Neural crest cell (in vitro differentiated cells): ENCODE measurements at places on chromosomes 1 and 21.

DNA sequence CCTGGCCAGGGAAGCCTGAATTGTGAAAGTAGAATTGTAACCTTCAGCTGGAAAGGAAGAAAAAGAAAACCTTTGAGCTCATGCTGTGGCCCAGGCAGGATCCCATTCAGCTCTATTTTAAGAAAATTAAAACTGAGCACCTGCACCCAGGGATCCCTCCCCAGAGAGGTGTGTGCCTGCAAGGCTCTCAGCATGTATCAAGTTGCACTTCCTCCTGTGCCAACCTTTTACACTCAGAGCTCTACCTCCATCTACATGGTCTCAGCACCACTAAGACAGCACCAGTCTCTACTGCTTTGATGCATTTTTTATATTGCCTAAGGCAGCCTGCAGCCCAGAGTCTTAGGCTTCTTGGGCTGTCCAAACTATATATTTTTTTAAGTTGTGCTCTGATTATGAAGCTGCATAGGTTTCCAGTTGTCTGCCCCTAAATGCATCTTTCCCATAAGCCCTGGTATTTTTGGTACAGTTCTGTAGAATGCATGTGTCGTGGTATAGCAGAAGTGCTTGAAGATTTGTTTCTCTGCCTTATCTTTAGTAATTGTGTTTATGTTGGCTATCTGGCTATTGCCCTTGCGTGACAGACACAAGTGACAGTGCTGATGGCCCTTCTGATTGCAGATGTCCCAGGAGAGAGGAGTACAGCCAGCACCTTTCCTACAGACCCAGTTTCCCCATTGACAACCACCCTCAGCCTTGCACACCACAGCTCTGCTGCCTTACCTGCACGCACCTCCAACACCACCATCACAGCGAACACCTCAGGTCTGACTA is 63.1 kb downstream of the PTPRC start:
- DNase-seq, result no peak

GRCh38 chr1:151166505-151166956 is 587 bp downstream of the SCNM1 start:
- no peak for DNase-seq

GRCh38 chr1:221530791-221531190 is 211.1 kb downstream of the DUSP10 start:
- DNase-seq, result no peak

GRCh38 chr1:206451134-206451686 is 19.1 kb upstream of the IKBKE start:
- DNase-seq, result no peak

DNA sequence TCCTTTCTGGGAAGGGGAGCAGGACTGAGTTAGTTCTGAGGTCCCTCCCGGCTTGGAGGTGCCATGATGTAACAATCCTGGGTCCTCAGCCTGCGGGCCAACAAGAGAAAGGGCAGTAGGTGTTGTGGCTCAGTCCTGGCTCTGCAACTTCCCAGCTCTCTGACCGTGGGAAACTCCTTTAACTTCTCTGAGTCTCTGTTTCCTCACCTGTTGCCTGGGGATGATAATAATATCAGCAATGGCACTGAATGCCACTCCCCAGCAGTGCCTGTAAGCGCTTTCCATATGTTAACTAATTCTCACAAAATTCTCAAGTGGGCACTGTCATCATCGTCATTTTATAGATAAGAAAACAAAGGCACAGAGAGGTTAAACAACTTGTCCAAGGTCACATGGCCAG is 2.3 kb downstream of the PADI3 start:
- DNase-seq, result no peak

GRCh38 chr1:112714313-112715263 is 544 bp downstream of the PPM1J start:
- no peak for DNase-seq

GRCh38 chr1:184822267-184822666 is 67.6 kb upstream of the EDEM3 start:
- DNase-seq, result no peak

- peak; percentile 85 for DNase-seq
These were observed at the start of gene CFAP74 for GRCh38 chr1:2003541-2004131. TSS of gene CFAP74 (minus strand) at chr1:2003786. CDS start at chr1:1990956, 12,830 bp downstream.

DNA sequence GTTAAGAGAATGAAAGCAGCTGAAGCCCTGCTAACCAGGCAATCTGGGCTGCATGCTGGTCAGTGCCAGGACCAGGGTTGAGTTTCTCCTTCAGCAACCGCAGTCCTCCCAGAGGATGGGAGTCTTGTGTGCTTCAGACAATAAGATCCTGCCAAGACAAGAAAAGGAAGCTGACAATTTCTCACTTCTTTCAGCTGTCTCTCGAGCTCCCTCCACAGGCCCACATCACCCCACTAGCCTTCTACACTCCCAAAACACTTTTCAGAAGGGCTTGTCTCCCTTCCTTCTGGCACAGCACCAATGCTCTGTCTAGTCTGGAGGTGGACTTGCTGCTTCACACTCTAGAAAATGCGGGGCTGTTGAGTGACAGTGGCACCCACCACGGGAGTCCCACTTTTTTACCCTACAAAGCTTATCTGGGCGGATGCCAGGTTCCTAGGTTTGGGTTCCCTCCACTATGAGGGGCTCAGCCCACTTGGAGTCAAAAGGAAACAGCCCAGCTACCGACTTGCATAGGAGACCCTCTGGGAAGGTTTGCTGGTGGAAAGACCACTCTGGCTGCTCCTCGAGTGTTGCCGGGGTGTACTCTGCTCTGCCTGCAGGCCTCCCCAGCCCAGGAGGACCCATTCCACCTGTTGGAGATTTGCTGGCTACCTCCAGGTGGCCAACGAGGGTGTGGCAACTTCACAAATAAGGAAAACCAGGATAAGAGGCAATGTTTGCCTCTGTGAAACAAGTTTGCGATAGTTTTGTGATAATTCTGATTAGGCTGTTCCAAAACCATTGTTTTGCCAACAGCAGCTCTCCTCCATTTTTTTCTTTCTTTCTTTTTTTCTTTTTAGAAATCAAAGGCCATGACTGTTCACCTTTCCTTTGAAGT is 68.9 kb downstream of the TENT5C start:
- DNase-seq, result no peak

- no peak for DNase-seq
These were observed 27.7 kb downstream of the PPP1R12B start for GRCh38 chr1:202376247-202376646.

GRCh38 chr21:24628046-24628445 is 979.2 kb downstream of the MRPL39 start:
- DNase-seq, result no peak

DNA sequence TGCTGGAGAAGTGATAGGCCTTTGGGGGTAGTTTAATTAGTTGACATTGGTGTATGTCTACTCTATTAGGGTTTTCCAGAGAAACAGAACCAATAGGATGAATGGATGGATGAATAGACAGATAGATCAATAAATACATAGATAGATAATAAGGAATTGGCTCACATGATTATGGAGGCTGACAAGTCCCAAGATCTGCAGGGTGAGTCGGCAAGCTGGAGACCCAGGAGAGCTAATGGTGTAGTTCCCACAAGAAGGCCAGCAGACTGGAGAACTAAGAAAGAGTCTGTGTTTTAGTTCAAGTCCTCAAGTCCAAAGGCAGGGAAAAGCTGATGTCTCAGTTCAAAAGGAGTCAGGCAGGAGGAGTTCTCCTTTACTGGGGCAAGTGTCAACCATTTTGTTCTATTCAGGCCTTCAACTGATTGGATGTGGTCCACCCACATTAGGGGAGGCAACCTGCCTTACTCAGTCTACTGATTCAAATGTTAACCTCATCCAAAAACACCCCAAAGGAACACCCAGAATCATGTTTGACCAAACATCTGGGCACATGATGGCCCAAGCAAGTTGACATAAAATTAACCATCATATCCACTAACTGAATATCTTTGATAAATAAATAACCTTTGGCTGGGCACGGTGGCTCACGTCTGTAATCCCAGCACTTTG is 4.5 kb upstream of the SDE2 start:
- no peak for DNase-seq

- DNase-seq, result no peak
These were observed 87.1 kb downstream of the CD58 start for GRCh38 chr1:116483481-116484309.

- no peak for DNase-seq
These were observed 59.3 kb upstream of the GNG12 start for GRCh38 chr1:67892476-67893125.

DNA sequence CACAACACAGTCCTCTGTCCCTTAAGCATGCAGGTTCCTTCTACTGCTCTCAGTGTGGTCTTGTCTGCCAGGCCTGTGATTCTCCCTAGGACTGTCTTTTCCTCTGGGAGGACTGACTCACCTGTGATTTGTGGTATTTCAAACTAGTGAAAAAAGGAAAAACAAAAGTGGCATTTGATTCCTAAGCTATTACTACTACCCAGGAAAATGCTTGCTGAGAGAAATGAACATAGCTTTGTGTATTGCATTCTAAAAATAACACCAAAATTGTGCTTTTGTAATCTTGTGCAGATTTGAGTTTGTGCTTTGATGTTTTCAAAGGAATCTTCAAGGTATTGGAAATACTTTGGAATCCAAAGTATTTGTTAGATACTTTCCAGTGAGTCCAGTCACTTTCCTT is 57.0 kb downstream of the GPR161 start:
- DNase-seq, result no peak
